Skeletal muscle cell (primary cell): ENCODE measurements at places on chromosomes 11 and 22.

DNA sequence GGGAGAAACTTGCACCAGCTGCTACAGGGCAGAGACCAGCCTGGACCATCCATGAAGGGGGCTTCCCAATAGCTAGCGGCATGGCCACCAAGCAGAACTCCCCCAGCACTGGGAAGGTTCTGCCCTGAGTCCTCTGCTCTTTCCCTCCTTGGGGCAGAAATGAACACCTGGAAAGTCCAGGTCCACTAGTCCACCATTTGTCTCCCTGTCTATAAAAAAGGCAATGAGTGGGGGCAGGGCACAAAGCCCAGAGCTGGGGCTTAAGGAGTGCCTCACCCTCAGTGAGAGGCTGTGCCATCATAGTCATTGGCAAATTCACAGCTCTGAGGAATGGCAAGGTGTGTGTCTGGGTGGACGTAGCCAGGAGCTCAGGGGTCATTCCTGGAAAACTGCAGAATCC is 420.3 kb downstream of the SOX6 start:
- DNase-seq: no peak

DNA sequence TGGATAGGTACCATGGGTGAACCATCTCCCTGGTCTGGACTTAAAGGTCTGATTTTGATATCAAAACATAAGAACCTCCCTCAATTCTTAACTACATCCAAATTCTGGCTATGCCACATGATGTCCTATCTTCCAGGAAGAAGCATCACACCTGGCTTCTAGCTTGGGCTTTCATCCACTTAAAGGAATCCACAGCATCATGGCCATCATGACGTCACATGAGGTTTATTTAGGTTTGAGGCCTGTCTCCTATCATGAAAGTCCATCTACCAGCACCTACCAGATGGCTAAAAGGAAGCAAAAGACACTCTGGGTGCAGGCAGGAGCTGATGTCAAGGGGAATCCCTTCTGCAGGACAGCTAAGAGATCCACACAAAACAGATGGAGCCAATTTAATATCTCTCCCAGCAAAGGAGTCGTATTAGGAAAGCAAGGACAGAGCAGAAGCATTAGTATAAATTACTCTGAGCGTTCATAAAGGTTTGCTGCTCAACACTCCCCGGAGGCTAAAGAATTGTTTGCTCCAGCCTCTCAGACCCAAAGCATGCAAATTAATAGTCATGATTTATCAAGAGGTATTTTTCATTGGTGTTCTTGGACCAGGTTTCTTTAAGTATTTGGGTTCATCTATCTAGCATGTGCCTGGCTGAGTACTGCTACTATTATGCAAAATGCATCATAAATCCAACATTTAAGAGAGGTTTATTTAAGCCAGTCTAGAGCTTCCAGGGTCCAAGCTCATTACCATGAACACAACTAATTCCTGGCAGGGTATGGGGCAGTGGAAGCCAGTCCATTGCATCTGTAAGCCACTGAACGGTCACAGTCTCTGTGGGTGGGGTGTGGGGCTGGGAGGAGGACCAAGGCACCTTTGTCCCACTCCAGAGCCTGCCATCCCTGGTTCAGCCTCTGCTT is 47.2 kb downstream of the GALNT18 start:
- no peak for DNase-seq

DNA sequence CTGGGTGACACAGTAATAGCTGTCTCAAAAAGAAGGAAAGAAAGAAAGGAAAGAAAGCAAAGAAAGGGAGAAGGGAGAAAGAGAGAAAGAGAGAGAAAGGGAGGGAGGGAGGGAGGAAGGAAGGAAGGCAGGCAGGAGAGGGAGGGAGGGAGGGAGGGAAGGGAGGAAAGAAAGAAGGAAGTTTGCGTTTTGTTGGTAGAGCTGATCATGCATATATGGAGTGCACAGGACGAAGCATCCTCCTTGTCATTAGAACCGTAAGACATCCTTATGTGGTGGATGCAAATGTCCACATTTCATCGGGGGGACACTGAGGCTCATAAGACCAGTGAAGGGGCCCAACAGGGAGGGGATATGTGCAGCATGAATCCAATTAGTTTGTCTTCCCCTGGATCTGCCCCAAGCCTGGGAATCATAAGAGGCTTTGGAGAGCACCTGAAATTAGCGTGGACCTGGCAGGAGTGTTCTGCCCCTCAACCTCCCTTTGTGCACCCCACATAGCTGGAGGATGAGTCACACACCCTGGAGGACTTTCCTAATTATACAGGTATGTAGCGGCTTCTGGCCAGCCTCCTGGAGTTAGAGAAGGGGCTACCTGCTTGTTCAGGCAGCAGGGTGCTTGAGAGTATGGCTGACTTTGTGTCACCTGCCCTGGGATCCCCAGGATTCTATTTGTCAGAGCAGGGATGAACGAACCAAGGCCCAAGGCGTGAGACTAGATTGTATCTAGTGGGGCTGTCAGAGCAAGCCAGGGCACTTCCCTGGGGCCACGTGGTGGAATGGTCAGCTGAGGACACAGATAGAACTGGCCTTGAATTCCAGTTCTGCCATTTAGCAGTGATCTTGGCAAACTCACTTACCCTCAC is 119.7 kb upstream of the CD82 start:
- DNase-seq: no peak

DNA sequence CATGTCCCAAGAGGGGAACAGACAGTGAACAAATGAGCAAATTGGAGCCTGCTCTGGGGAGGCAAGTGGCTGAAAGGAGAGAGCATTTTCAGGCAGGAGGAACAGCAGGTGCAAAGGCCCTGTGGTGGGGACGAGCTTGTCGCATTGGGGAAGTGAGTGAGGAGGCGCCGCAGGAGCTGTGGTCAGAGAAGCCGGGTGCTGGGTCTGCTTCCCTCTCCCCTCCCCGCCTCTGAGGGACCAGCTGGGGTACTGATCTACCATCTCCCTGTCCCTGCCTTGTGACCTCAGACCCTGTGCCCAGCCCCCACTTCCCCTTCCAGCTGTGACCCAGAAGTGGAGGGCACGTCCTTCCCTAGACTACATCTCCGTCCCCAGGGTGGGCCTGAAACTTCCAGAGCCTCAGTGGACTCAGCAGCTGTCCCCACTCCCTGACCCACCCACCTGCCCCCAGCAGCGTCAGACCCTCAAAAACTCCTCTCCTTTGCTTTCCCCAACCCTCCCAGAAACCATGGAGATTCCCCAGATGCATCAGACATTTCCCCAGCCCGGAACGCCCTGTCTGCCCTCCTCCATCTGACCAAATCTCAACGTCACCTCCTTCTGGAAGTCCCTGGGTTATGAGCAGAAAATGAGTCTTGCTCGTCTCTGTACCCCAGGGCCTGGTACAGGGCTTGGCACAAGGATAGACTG is 19.7 kb upstream of the PDGFB start:
- no peak for DNase-seq

GRCh38 chr11:71971680-71972079 is 27.0 kb upstream of the IL18BP start:
- DNase-seq: no peak

- no peak for DNase-seq
Observed at GRCh38 chr11:62223095-62223494, 14.6 kb downstream of the SCGB2A1 start.

- no peak for DNase-seq
Observed at GRCh38 chr22:24005201-24005600, at the start of gene GSTT4. Gene GSTT4, minus strand, starts transcription at chr22:24005453. Its CDS starts 97 bp downstream, at chr22:24005356.

GRCh38 chr22:47059701-47060161 is 297.3 kb downstream of the TBC1D22A start:
- no peak for DNase-seq
